ENCODE measurements at places on chromosomes 1 and 21.

DNA sequence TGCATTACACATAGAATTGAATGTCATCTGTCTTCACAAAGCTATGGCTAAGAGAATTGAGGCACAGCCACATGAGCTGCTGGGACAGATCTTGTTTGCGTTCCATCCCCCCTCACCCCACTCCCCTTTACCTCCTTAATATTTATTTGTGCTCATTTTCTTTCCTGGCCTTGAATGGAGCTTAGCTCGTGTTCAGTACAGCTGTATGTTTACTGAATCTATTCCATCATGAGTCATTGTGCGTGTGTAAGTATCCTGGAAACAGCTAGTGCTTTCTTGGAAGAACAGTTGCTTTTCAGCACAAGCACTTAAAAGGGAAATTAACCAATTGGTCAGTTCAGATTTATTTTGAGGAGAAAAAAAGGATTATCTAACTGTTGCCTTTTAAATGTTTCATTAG, 14.7 kb downstream of the PROX1 start:
- no peak for DNase-seq

GRCh38 chr1:109270623-109271317, 12.2 kb downstream of the PSRC1 start:
- DNase-seq: no peak

GRCh38 chr1:39755965-39756659, 15.0 kb downstream of the OXCT2 start:
- DNase-seq: no peak

DNA sequence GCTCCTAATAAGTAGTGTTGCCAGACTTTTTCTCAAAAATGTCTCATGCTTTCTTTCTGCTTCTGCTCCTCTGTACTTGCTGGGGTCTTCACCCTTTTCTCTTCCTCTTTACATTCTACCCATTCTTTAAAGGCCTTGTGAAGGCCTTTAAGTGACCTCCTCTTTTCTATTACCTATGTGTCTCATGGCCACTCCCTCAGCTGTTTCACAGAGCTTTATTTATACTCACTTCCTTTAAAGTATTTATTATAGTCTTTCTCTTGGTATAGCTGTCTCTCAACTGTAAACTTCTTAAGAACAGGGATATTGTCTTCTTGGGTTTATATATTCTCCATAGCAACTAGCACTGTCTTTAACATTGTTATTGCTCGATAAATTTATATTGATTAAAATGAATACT, 792 bp downstream of the GOLPH3L start:
- no peak for DNase-seq

DNA sequence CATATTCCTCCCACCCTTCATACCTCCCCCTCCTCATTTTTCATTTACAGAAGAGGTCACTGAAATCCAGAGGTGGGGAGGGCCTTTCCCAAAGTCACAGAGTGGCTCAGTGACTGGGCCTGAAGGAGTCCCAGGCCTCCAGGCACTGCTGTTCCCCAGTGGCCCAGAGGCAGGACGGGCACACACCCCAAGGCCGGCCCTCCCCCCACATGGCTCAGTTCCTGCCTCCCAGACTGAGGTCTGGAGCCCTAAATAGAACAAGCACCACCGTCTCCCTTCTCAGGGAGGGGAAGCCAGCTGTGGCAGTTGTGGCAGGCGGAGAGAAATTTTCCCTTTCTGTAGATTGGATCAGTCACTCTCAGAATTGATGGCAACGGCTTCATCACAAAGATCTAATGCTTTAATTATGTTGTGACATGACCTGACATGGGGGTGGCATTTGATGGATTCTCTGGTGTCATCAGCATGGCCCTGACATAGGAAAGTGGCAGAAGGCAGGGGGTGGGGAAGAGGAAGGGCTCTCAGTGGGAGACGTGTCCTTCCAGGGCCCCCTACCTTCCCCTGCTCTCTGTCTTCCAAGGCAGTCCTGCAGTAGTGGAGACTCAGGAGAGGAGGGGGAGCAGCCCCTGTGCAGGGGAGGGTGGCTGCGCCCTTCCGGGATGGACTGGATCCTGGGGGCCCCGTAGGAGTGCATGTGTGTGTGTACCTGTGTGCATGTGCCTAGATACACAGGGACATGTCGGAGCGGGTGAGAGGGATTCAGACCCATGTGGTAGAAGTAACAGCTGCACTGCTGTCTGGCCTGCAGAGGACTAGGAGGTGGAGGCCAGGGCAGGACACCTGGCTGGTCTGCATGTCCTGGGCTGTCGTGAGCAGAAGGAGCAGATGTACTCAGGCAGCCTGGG, 41.2 kb upstream of the FOXO6 start:
- no peak for DNase-seq

- DNase-seq: no peak
These were observed 40.3 kb downstream of the ZZZ3 start for GRCh38 chr1:77642196-77642595.

All from activated CD8-positive, alpha-beta memory T cell treated with anti-CD3 and anti-CD28 coated beads for 1 hour (primary cell).